Brain microvascular endothelial cell (primary cell): ENCODE measurements at places on chromosomes 3 and 15.

DNA sequence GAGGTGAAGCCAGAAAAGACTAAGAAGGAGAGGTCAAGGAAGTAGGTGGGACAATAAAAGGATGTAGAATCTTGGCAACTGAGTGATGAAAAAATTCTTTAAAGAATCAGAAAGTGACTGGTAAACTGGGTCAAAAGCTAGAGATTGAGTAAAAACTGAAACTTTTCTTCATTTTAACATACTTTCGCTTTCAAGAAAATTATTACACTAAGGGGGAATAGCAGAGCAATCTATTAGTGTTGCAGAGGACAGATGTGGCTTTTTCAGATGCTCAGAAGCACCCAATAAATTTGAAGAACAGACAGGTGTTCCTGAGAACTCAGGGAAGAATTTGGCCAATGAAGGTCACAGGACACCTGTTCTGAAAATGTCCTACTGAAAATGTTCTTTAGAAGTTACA is 805.4 kb upstream of the ALCAM start:
- DNase-seq, result no peak

GRCh38 chr3:117600112-117600511 is 890.5 kb downstream of the TUSC7 start:
- no peak for DNase-seq

DNA sequence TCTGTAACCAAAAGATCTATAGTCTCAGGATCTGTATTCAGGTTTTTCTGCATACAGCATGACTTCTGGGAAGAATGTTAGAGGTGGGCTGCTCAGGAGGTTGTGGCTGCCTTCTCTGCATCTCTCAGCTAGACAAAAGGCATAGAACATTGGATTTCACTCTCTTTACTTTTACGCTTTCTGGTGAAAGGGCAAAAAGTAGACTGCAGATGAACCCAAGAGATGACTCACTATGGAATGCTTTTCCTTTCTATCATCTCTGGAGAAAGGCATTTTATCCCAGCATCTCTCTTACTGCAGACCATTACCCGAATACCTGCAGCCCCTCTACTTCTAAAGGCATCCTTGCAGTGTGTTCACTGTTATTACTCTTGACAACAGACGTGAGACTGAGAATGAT is 222.2 kb downstream of the WNT5A start:
- DNase-seq, result no peak

DNA sequence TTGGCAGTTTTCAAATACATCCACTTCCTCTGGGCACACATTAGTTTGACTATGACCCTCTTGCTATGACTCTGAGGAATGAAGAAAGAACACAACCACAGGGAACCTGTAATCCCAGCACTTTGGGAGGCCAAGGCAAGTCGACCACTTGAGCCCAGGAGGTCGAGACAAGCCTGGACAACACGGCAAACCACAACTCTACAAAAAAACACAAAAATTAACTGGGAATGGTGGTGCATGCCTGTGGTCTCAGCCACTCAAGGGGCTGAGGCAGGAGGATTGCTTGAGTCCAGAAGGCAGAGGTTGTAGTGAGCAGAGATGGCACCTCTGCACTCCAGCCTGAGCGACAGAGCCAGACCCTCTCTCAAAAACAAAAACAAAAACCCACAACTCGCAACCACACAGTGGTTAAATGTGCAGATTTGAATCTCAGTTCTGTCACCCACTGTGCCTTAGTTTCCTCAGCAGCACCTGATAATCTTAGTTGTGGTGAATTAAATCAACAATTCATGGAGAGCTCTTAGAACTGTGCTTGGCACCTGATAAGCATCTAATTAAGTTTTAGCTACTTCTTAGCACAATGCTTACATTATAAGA is 65.7 kb downstream of the MYLK start:
- DNase-seq, result no peak

DNA sequence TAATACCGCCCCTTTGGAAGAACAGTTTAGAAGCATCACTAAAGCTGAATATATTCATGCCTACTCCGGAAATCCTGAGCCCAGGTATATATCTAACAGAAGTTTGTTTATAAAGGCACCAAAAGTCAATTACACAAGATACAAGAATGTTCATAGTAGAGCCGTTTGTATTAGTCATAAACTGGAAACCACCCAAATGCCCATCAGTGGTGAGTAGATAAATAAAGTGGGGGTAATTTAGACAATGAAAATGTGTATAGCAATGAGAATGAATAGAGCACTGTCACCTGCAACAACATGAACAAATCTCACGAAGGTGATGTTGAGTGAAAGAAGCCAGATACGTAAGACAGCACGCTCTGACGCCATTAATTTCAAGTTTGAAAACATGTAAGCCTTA is 68.3 kb upstream of the GLCE start:
- DNase-seq, result peak; percentile 62

GRCh38 chr3:191721990-191722389 is 261.0 kb downstream of the PYDC2 start:
- no peak for DNase-seq

DNA sequence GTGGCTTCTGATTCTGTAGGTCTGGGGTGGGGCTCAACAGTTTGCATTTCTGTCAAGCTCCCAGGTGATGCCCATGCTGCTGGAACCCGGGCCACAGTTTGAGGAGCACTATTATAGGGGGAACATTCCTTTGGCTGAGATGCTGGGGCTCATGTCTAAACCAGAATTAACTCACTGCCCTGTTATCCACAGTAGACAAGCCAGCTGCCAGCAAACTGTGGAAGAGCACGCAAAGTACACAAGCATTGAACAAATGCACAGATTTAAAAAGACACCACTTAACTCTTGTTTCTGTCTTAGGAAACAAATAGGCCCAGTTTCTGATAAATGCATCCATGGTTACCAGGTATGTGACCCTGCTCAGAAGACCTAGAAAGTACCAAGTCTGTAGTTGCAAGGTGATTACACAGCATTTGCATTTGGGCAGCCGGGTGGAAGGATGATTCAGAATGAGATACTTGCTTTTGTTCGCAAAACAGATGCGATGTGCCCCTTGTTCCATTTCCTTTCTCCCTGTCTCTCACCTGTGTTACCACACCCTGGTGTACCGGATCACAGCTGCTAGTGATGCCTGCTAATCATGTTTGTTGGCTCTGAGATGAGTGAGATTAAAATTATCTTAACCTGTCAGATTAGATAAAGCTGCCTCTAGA is 12.4 kb downstream of the GYG1 start:
- DNase-seq, result no peak

DNA sequence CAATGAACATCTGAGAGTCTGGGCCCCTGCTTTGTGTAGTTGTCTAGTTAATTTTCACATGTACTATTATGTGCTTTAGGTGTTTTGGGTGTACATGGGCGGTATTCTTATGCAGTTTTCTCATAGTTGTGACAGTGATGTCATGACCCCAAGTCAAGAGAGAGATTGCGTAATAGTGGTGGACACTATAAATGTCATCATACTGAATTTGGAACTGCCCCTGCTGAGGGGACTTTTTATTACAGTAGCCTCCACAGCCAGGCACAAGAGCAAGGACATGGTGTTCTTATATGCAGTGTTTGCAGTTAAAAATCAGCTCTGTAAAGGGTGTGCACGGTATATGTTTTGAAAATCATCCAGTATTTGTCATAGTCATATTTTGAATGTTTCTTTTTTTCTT is 29.5 kb downstream of the ABHD2 start:
- no peak for DNase-seq
